ENCODE measurements at places on chromosomes 11 and 22. TPM values are rescaled to one million over a fixed set of nuclear protein-coding genes. Genes with fewer than 3 reads are reported as not detected.

SMC1B gene
- total RNA-seq: not detected

VSIG10L2 gene
- total RNA-seq: not detected

SAA4 gene
- total RNA-seq: not detected

OVOL1 gene
- total RNA-seq: not detected

P2RX6 gene
- total RNA-seq: under 0.01 TPM

MS4A6A gene
- 21.8 TPM for total RNA-seq

MAPK8IP2 gene
- total RNA-seq: not detected

GGT1 gene
- 0.30 TPM for total RNA-seq

BTBD18 gene
- not detected for total RNA-seq

All from epithelial cell of umbilical artery (primary cell).